ENCODE measurements at places on chromosomes 6 and 20.
A peak's percentile ranks its signal among the peaks of the same experiment; 100 is the strongest.

- no peak for DNase-seq
Observed at GRCh38 chr20:61659994-61660346, 405.7 kb downstream of the TAF4 start.

- DNase-seq, result no peak
Observed at GRCh38 chr6:19554356-19555225, 282.6 kb upstream of the ID4 start.

GRCh38 chr20:57787151-57787989 lies 77.6 kb upstream of the PMEPA1 start:
- DNase-seq, result no peak

- peak; percentile 69 for DNase-seq
Observed at GRCh38 chr6:31203345-31203979, 33.0 kb upstream of the POU5F1 start.

- peak; percentile 83 for DNase-seq
Observed at GRCh38 chr20:34129518-34130162, 17.6 kb upstream of the EIF2S2 start.

DNA sequence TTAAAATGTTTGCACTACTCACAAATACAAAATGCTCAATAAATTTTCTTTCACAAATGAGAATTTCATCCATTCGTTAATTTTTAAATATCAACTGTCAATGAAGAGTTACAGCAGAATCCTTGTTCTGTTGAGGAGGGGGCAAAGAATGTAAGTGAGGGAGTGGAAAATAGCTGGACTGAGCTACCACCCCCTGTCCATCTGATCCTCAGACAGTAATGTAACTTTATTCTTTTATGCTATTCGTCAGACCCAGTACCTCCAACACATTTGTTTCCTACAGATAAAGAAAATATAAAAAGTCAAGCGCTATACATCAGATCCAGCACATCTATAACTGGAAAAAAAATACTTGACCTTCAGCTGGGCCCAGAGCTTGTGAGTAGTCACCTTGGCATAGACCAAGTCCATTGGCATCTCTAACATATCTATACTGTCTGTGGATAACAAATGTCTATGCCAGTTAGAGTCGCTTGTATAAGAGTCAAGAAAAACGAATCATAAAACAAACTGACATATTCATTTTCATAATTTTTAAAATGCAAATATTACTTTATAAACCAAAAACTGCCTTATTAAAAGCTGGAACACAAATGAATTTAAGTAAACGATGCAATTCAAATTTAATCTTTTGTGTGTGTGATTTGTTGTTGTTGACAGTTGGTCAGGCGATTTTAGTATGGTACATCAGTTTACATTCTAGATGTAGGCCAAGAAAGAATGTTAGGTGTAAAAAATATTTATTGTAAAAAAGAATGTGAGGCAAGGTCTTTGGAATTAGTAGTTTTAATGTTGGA lies 57.2 kb upstream of the HFE start:
- peak; percentile 25 for DNase-seq

DNA sequence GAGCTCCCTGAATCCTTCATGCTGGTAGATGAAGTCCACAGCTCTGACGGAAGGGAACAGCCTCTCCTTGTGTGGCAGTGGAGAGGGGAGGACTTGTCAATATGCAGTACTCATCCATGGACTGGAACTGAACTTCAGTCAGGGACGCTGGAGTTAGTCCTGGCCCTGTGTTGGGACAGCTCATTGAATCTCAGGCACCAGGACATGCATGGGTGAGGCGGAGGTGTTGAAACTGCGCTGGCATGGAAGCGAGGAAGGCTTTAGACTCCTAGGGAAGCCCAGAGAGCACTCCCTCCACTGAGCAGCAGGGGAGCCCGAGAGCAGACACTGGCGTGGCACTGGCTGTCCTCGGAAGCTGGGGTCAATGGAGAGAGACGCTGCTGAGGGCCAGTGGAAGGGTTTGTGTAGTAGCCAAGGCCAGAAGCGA lies 161.3 kb upstream of the GGTLC1 start:
- no peak for DNase-seq

DNA sequence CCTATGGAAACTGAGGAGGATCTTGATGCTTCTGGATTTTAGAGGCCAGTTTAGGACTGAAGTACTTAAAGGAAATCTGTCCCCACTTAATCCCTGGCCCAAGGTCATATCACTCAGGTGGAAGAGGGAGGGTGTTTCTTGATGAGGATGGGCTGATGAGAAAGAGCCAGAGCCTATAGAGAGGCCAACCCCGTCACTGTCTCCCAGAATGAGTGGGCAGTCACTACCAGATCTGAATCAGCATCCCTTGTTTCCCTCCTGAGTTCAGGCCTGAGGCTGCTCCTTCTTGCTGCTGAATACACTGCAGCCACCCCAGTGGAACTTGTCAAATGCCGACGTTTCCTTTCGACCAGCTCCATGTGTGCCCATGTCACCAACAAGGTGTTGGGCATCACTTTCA lies 14.8 kb downstream of the ARMC12 start:
- DNase-seq, result no peak

- DNase-seq, result no peak
Observed at GRCh38 chr6:114897536-114897935, 554.7 kb upstream of the HS3ST5 start.

DNA sequence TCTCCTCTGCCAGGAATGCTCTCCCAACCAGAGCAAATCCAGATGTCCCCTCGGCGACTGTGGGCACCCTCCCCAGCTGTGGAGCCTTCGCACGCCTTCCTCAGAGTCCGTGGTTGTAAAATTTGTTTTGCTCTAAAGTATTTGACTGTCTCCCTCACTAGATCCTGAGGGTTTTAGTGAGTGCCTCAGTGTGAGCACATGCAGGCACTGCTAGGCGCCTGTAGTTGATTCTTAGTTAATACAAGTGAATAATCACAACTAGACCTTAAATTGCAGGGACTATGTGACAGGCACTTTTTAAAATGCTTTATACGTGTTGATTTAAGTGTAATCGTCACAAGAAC lies 680 bp upstream of the MTCH1 start:
- DNase-seq, result no peak

GRCh38 chr6:24900917-24901697 lies 34.7 kb downstream of the RIPOR2 start:
- no peak for DNase-seq

DNA sequence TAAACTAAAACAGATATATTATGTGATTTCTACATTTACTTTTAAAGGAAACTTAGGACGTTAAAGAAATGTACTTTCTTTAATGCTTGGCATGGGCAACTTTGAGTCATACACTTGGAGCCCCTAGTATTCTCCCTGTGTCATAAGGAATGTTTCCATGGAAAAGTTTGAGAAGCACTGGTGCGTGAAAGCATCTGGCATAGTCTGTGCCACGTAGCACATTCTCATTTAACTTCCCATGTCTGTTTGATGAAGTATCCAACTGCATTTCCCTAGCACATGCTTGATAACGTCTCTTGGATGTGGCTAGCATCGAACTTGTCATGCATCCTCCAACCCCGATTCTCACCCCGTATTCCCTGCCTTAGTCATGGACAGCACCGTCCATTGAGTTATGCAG lies 172.0 kb downstream of the TBC1D7 start:
- DNase-seq, result no peak

- no peak for DNase-seq
Observed at GRCh38 chr20:6802227-6802626, 34.7 kb downstream of the BMP2 start.

- DNase-seq, result no peak
Observed at GRCh38 chr20:49941456-49941855, 5.3 kb downstream of the RNF114 start.

GRCh38 chr20:36277546-36277945 lies 28.6 kb upstream of the DLGAP4 start:
- no peak for DNase-seq

GRCh38 chr6:113380591-113380990 lies 476.6 kb upstream of the MARCKS start:
- no peak for DNase-seq

GRCh38 chr20:44714701-44715498 lies at the start of gene CCN5:
TSS of gene CCN5 (plus strand) at chr20:44715369. CDS start at chr20:44715391, 22 bp downstream.
- DNase-seq, result peak; percentile 57

DNA sequence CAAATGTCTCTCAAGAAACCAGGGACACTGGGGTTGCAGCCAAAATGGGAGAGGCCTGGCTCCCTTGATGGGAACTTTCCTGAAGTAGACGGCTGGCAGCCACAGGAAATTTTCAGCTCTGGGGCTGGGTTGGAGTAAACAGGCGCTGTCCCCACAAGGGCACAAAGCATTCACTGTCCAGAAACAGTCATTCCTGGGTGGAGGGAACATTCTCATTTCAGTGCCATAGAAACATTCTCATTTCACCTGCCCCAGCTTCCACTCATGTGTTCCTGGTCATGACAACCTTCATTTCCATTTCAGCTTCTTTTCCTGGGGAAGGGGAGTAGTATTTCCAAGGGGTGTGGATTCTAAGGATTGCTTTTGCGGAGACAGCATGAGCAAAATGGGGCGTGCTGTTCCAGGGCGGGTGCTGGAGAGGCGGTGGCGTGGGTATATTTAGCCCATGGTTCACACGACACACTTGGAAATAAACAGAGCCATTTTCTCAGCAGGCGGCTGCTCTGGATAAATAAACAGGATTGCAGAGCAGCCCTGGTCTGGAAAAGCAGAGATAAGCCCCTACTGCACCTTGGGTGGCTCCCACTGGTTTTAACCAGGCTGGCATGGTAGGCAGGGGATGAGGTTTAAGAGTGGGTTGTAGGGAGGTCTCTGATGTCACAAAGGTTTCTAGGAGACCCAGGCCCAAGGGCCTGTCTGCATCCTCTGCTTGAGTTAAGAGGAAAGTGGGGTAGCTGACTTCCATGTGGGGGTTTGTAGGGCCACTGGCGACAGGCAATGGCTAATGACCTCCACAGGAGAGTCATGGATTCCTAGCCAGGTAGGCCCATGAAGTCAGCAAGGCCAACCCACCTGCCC lies 32.9 kb downstream of the COX4I2 start:
- no peak for DNase-seq

DNA sequence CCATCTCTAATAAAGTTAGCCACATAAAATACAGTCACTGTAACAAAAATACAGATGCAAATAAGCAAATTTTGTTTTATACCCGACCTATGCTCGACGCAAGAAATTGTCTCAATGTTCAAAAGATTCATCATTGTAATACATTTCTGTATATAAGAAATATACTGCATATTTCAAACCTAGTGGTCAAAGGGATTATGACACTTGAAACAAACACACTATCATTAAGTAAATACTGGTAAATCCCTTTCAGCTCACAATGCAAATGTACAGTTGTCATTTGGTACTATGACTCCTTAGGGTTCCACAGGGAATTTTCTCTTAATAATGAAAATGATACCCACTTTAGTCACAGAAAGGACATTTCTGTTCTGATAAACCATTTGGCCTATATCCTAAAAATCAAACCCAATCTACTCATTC lies 2.2 kb downstream of the HIVEP2 start:
- peak; percentile 26 for DNase-seq

DNA sequence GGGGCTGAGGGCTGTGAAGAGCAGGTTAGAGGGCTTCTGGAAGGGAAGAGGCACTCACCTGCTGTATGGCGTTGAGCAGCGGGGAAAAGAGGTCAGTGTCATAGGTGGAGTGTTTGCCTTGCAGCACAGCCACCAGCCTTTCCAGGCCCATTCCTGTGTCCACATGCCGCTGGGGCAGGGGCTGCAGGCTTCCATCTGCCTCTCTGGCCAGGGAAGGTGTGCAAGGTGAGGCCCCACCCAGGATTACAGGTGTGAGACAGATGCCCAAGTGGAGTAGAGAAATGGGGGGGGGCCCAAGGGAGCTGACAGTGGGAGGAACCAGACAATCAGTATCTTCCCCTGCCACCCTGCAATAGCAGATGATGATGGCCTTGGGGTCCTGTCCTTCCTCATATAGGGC lies 2.9 kb downstream of the AARS2 start:
- no peak for DNase-seq

DNA sequence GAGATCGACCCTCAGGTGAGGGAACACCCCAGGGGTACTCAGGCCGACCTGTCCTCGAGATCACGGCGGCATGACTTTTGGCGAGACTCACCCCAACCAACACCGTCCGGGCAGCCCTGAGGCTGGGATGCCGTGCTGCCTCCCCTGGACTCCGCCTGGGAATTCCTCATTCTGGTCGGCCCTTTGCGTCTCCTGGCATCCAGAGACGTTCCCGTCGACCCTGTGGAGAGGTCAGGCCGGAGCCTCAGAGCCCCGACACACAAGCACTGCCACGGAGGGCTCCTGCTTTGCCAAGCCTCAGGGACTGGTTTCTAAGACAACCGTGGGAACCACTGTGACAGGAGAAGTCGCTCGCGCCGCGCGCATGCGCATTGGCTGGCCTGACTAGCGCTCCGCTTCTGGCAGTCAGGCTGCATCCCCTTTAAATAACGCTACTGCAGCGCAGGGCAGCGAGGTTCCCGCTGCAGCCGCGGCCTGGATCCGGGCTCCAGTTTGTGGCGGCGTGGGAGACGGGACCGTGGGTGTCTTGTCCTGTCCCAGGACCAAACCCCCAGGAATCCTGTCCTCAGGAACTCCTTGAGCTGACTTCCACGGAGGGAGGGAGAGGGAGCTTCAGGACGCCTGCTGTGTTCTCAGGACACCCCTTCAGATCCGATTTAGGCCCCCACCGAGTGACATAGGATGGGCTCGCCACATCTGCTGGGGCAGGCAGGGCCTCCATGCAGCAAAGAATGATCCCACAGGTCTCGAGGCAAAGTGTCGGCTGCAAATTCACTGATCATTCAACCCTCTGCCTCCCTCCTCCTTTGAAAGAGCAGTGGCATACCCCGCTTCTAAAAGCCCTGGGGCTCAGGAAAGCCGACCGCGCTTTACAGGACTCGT lies 163.2 kb upstream of the ZNF337 start:
- DNase-seq, result peak; percentile 67

GRCh38 chr6:2285510-2285909 lies 40.1 kb upstream of the GMDS start:
- no peak for DNase-seq

GRCh38 chr6:63529498-63529897 lies 42.8 kb upstream of the LOC128125822 start:
- no peak for DNase-seq

GRCh38 chr6:124742971-124743370 lies 219.3 kb upstream of the RNF217 start:
- DNase-seq, result no peak

DNA sequence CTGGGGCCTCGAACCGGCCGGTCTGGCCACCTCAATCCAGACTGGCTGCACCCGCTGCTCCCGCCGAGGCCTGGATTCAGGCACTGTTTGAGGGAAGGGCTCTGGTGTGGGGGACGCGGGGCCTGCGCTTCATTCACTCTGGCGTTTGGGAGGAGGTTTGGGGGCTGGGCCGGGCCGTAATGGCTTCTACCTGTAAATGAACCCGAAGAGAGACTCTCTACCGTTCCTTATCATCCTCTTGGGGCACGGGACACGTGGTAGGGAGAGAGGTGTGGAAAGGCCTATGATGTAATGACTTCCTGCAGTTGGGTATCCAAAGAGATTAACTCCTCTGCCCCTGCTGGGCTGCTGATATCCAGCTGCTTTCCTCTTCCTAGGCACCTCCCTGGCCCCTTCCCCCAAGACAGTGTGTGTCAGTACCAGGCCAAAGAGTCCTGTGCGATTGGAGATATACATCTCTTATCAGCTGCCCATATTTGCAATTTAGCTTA lies 1.8 kb downstream of the FOXO3 start:
- peak; percentile 93 for DNase-seq

DNA sequence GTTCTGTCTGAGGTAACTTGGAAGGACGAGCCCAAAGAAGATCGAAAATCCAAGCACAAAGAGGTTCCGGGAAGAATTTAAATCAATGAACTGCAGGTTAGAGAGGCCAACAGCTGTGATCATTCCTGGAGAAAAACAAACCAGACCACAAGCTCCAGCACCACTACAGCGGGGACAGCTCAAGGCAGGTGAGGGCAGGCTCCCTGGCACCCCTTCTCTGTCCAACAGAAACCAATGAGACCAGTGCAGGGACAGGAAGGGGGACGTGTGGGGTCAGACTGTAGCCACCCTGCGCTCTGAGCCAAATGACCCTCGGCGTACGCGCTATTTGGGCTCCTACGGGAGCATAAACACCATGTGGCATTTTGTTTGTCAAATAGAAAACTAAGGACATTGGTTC lies 139.3 kb downstream of the SLC23A2 start:
- DNase-seq, result no peak
